AG04450 (cell line): ENCODE measurements at places on chromosomes 5 and 9.

DNA sequence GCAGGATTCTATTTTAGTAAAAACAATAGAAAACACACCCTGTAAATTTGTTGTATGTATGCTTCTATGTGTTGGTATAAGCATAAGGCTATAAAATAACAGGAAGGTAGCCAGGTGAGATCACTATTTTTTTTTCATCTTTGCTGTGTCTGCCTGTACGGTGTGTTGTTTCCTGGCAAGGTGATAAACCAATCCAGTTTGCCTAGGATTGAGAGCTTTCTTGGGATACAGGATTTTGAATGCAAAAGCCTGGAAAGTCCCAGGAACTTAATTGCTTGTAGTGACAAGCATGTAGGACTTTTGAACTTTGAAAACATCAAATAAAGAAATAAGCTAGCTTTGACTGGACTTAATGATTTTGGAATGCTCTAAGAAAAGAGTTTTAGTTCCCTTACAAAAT is 83.3 kb upstream of the RORB start:
- DNase-seq = no peak

DNA sequence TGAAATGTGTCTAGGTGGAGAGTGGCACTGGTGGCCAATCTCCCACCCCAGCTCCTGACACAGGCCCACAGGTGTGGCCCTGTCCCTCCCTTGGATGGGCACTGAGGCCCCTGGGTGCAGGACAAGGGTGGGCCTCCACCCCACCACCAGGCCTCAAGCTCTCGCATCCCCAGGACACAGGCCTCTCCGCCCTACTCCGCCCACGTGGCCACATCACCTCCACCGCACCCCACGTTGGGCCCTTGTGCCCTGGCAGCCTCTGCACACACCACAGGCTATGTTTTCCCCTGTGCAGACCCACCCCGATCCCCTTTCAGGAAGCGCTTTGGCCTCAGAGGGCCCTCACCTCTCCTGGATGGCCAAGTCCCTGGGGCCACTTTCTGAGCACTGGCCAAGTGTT is 54.7 kb downstream of the SECISBP2 start:
- DNase-seq = no peak

- peak; percentile 8 for DNase-seq
These were observed 58.0 kb downstream of the GOLM1 start for GRCh38 chr9:86041311-86041741.

- no peak for DNase-seq
These were observed 377.0 kb downstream of the GLIS3 start for GRCh38 chr9:3922846-3923245.

GRCh38 chr5:68548959-68549676 is 333.6 kb downstream of the PIK3R1 start:
- DNase-seq = peak; percentile 76

- DNase-seq = no peak
These were observed 133.9 kb upstream of the MTAP start for GRCh38 chr9:21668516-21668915.

DNA sequence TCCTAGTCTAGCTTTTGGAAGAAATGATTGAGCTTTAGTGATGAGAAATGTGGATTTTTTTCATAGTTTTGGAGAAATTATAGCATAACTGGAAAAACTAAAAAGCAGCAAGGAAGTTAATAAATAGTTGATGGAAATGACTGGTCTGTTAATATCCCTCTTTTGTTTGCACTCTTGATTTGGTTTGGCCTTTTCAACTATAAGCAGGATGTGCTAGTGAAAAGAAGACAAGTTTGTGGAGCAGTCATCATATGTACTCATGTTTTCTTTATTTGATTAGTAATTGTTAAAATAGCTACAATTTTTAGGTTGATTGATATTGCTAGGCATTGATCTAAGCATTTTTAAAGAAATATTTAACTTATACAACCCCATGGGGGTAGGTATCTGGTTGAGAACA is 374.7 kb downstream of the TAF11L14 start:
- DNase-seq = no peak

GRCh38 chr9:26228273-26228672 is 550.0 kb upstream of the TUSC1 start:
- no peak for DNase-seq
